ENCODE measurements at places on chromosomes 1 and 21.
A peak's percentile ranks its signal among the peaks of the same experiment; 100 is the strongest.

DNA sequence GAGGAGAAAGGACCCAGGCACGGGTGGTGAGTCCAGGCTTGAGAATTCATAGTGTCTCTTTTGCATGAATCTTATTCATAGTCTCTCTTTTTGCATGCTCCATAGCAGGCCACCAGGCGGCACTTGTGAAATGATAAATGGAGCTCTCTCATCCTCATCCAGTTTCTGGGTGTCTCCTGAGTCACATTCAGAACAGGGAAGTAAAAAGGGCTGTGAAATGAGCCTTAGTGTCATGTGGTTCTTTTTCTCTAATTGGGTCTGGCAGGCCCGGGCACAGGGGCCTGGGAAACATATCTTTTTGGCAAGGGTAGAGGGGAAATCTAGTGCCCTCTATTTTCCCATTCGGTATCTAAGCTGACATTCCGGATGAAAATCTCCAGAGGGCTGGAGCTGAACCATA lies 19.1 kb upstream of the NCF2 start:
- no peak for DNase-seq

DNA sequence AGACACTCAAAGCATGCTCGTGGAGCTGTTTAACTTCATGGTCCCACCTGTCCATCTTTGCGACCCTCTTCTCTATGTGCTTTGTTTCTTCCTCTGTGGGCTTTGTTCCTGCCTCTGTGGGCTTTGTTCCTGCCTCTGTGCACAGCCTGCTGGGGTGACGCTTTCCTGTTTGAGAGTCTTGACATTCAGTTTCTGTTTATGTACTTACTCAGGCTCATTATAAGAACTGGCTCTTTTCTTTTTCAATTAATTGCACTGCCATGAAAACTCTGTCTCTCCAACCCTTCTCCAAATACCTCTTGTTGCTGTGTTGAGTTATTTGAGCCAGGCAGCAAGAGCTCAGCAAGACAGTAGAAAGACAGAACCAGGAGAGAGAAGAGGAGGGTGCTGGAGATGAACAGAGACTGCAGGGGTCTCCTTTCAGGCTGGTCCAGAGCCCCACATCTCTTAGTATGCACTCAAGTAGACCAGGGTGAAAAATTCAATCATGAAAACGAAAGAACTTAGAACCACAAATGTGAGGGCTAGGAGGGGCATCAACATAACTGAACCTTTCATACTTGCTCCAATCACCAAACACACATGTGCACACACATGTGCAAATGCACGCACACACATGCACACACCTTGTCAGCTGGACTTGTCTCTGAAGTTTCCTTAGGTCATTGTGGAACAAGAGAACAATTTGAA lies 88.3 kb upstream of the SGIP1 start:
- no peak for DNase-seq

GRCh38 chr21:44005593-44005992 lies 6.5 kb upstream of the TRAPPC10 start:
- no peak for DNase-seq

DNA sequence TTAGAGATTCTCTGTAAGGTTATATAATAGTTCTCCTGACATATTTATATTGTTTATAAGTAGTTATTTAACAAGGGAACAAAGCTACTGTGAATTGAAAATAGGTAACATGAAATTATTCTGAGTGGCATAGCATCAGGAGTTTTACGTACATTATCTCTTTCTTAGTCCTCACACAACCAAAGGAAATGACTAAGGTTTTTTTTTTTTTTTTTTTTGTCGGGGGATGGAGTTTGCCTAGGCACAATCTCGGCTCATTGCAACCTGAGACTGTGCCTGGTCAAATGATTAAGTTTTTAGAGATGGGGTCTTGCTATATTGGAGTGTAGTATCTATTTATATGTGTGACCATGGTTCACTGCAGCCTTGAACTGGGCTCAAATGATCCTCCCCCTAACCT lies 24.9 kb downstream of the TMED5 start:
- no peak for DNase-seq

GRCh38 chr1:155648207-155649147 lies 38.5 kb downstream of the MSTO1 start:
- DNase-seq, result no peak

- DNase-seq, result no peak
These were observed 1.7 kb upstream of the ZNF691 start for GRCh38 chr1:42844592-42845140.

DNA sequence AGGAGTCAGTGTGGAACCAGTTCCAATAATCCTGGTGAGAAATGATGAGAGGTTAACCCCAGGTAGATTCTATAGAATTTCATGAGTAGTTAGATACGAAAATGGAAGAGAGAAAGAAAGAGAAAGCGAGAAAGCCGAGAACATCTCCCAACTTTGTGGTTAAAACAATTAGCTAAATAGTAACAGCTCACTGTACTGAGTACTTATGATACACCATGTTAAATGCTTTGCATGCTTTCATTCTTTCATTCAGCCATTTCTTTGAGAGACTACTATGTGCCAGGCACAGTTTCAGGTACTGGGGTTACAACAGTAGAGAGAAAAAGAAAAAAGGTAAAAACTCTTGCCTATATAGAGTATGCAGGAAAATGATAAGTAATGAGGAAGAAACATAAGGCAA lies 109.7 kb upstream of the SYT6 start:
- DNase-seq, result no peak

GRCh38 chr1:101112051-101112780 lies 86.6 kb upstream of the DPH5 start:
- DNase-seq, result peak; percentile 34
